ENCODE measurements at places on chromosomes 2 and 18.

- no peak for DNase-seq
These were observed 2.0 kb downstream of the GPC1 start for GRCh38 chr2:240437551-240437860.

DNA sequence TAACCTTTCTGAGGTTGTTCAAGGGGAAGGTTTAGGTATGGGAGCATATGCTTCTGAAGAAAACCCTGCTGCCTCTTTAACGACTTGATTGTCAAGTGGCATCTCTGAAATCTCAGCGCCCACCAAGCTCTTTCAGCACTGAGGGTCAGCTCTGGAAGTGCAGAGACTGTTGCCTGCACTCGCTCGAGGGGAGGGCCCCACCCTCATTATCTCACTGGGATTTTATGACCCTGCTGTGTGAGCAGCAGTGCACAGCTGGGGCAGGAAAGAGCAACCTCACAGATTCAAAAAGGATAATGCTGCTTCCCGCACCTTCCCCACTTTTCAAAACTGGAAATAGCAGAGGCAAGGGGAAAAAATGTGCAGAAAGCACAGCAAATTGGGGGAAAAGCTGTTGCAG lies 56.9 kb upstream of the SPRED2 start:
- DNase-seq, result no peak

DNA sequence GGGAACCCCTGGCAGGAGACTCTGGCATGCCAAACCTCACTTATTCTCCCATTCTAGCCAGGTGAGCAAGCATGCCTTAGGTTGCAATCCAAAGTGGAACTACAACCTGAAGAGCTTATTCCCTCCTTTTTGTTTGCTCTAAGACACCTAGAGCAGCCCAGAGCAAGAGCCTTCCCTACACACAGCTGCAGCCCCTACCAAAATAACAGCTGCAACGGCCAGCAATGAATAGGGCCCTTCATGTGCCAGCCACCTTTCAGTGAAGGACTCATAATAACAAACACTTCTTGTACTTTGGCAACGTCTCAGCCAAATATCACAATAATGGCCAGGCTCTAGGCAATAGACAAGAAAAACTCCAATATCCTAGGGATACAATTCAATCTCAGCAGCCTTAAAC lies 178.7 kb downstream of the ALK start:
- no peak for DNase-seq

DNA sequence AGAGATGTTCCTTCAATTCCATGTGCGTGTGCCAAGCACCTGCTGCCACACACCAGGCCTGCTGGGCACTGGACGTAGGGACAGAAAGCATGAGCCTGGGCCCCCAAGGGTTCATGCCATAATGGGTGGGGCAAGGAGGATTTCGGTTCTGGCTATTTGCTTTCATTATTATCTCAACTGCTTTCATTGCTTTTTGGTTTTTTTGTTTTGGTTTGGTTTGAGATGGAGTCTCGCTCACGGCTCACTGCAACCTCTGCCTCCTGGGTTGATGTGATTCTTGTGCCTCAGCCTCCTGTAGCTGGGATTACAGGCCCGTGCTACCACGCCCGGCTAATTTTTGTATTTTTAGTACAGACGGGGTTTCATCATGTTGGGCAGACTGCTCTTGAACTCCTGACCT lies 57.2 kb downstream of the SF3B1 start:
- no peak for DNase-seq

DNA sequence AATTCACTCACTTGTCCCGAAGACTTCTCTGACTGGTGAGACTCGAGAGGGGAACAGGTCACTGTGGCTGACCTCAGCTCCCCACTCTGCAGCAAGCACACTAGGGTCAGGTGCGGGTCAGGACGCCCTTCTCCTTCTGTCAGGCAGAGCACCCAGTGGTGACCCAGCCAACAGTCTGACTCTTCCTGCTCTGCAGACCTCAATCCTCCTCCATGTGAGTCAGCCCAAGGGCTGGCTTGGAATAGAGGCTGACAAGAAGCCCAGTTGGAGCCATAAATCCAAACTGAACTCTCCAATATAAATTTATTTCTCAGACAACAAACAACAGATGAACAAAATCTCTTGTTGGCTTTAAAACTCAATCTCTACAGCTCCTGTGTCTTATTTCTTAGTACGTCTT lies 253.1 kb downstream of the SH3BP4 start:
- DNase-seq, result no peak

- DNase-seq, result no peak
These were observed 33.1 kb upstream of the CYP27A1 start for GRCh38 chr2:218748741-218749441.

GRCh38 chr18:63107171-63107845 lies 212.3 kb downstream of the BCL2 start:
- DNase-seq, result no peak

DNA sequence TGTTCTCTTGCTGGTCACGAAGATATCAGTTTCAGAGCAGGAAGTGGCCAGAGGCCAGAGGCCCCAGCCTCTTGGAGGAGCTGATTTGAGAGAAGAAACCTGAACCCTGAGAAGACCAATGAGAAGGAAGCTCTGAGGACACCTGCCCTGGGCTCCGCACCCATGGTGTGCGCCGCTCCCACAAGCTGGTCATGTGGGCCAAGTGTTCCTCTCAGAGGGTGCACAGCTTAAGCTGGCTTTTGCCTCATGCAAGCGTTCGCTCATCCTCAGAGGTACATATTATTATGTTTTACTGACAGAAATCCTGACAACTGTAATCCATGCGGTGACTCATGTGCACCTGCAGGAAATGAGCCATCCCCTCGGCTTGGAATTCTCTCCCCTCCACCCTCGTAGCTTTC lies 316.1 kb upstream of the MYT1L start:
- DNase-seq, result no peak
